Adrenal gland (tissue), 19 donors: ENCODE measurements at places on chromosomes 16 and 17. TPM values are rescaled to one million over a fixed set of nuclear protein-coding genes. Genes with fewer than 3 reads are reported as not detected.

GRCh38 chr17:37598145-37598544, 11.1 kb downstream of the SYNRG start:
- DNase-seq, result no peak

DNA sequence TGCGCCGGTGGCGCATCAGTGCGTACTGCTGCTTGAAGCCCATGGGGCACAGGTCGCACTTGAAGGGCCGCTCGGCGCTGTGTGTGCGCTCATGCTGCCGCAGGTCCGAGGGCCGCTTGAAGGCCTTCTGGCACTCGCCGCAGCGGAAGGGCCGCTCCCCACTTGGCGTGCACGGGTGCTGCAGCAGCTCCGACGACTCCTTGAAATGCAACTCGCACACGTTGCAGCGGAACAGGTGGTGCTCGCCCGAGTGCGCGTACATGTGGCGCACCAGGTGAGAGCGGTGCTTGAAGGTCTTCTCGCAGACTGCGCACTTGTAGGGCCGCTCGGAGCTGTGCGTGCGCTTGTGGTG, 3.3 kb downstream of the ZNF319 start:
- DNase-seq, result no peak

DNA sequence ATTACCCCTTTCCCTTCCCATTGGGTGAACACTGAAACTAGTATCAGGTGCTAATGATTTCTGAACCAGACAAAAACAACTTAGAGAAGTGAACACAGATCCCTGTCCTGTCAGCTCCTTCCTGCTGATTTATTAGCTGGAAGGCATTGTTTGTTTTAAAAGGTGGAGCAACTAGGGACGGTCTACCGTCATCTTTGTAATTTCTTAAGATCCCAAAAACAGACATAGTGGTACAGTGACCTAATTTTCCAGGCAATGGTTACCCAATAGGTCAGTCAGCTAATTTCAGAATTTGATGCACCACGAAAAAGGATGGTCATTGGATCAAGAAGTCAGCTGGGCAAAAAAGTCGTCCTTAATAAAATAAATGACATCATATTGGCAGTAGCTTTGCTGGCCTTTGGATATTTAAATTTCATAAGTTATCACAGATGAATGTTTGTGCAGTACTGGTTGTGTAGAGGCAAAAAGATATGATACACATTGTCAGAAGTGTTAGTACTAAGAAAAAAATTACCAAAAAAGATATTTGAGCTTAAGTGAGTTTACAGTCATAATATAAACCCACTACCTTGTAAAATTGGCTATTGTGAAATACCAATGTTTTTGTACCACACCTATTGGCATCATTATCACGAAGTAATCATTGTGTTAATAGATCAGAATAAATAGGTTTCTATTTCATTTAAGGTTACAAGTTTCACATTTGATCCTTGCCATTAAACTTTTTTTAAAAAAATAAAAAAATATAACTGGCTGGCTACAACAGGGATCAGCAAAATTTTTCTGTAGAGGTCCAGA, 27.2 kb upstream of the KCNJ16 start:
- no peak for DNase-seq

DNA sequence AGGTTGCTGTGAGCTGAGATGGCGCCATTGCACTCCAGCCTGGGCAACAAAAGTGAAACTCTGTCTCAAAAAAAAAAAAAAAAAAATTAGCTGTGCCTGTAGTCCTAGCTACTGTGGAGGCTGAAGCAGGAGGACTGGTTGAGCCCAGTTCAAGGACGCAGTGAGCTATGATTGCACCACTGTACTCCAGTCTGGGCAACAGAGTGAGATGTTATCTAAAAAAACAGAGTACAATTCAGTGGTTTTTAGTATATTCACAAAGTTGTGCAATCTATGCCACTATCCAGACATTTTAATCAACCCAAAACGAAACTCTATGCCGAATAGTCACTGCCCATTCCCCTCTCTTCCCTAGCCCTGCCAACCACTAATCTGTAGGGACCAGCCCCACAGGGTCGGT, 25.1 kb downstream of the C16orf54 start:
- DNase-seq, result no peak

- no peak for DNase-seq
Measured at GRCh38 chr16:84482951-84483881, 21.2 kb downstream of the MEAK7 start.

DNA sequence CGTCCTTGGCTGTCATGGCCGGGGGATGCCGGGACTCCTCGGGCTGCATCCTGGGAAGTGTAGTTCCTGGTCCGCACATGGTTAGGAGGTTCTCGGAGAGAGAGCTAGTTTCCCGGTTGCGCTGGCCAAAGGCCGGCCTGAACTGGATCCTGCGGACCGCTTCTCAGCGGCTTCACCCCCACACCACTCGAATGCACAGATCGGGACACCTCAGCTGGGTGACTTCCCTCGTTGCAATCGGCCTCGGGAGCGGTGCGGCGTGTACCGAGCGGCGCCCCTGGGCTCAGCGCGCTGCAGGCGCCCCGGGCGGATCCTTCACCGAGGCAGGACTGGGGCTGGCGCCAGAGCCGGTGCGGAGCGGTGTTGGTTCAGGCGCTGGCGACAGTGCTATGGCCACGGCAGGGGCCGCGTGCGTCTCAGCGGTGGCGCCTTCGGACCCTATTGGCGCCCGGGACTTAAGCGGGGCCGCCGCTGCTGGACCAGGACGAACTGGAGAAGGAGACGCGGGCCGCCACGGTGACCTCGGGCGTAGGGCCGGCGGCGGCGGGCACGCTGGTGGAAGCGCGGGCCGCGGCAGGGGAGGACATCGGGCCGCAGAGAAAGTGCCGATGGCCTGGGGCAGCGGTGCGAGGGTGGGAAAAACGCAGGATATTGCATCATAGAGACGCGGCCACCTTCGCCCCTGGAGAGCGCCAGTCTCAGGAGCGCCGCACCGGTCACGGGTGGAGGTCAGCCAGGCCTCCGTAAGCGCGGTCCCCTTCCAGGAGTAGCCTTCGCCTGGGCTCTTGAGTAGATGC, 11.4 kb downstream of the ZNF629 start:
- peak; percentile 82 for DNase-seq

Gene IL21R
- total RNA-seq, result 0.17 TPM

DNA sequence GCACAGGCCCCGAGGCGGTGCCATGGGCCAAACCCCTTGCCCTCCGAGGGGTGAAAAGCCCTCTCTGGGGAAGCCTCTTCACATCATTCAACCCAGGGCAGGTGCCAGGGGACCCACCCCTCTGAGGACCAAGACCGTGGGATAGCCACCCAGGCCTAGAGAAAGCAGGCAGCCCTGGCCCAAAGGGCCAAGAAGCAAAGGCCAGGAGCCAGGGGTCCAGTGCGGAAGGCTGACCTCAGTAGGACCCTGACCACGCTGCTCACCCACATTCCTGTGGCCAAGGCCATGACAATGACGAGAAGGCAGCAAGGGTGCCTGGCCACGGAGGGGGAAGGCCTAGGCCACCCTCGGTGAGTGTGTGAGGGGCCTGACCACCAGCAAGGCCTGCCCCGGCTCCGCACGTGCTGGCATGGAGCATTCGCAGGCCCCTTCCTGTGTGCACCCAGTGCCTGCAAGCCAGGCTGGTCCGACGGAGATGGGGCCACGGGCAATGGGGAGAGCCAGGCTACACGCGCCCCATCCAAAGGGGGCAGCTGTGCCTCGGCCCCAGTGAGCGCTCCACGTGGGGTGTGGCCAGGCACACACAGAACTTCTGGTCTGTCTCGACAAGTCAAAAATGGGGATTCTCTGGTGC, 24.5 kb upstream of the RASD1 start:
- DNase-seq, result no peak

DNA sequence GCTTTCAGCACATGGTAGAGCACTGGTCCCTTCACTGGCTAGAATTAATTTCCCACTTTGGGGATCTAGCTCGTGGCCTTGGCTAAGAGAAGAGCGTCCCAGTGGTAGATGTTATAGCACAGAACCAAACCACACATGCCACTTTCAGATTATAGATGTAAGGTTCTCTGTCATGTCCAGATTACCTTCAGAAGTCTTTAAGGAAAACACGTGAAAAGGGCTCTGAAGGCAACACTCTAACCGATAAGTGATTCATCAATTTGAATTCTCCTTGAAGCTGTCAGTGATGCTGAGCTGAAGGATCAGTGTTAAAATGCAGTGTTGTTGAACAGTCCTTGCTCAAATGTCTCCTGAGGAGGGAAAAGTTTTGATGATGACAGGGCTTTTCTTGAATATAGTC, 43.5 kb upstream of the VPS4A start:
- no peak for DNase-seq

- DNase-seq, result no peak
Measured at GRCh38 chr17:47193931-47194511, 4.9 kb upstream of the CDC27 start.

DNA sequence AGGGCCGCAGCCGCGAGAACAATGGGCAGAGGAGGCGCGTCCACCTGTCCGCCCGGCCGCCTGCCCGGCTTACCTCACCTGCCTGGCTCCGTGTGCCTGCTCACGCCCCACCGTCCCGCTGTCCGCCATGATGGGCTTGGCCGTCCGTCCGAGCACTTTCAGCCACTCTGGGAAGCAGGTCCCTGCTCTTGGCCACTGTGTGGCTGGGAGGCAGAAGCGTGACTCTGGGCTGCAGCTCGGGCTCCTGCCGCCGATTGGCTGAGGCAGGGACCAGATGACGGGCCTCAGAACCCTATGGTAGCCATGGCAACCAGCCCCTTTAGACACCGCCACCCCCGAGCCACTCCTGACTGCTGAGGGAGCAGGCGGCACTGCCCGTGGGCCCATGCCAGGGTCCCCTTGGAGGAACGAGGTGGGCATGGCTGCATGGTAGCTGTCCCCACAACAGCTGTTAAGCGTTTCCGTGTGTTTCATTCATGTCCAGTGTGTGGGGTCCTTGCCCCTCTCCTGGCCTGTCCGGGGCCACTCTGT, 8.9 kb upstream of the AXIN1 start:
- no peak for DNase-seq

DNA sequence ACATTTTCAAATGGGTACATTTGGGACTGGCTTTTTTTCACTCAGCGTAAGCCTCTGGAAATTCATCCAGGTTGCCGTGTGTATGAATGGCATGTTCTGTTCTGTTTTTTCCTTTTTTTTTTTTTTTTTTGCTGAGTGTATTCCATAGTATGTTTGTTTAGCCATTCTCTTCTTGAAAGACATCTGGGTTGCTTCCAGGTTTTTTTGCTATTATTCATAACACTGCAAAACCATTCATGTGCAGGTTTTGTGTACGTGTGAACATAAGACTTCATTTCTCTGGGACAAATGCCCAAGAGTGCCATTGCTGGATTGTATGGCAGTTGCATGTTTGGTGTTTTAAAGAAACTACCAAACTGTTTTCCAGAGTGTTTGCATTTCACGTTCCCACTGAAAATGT, 335.9 kb upstream of the TNRC6C start:
- DNase-seq, result no peak

DNA sequence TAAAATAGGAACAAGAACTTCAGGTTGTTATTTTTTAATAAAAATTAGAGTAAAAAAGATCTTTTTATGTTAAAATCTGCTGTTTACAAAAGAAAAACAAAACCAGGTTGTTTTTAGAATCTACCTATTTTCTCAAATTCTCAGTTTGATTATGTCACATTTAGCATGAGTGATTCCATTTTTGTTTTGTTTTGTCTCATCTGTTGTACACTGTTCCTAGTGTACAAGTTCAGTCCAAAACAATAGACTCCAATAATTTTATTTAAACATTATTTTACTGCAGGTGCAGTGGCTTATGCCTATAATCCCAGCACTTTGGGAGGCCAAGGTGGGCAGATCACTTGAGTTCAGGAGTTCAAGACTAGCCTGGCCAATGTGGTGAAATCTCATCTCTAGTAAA, 2142.7 kb downstream of the TP53TG3F start:
- no peak for DNase-seq

- DNase-seq, result no peak
Measured at GRCh38 chr17:81683208-81683583, 401 bp downstream of the ARL16 start.

Gene NKD1
- total RNA-seq, result 8.9 TPM

- peak; percentile 61 for DNase-seq
Measured at GRCh38 chr17:78359321-78359996, 418 bp downstream of the SOCS3 start.

- no peak for DNase-seq
Measured at GRCh38 chr17:17761894-17762743, 74.7 kb downstream of the SREBF1 start.

Gene SEC14L5
- total RNA-seq, result 0.83 TPM

DNA sequence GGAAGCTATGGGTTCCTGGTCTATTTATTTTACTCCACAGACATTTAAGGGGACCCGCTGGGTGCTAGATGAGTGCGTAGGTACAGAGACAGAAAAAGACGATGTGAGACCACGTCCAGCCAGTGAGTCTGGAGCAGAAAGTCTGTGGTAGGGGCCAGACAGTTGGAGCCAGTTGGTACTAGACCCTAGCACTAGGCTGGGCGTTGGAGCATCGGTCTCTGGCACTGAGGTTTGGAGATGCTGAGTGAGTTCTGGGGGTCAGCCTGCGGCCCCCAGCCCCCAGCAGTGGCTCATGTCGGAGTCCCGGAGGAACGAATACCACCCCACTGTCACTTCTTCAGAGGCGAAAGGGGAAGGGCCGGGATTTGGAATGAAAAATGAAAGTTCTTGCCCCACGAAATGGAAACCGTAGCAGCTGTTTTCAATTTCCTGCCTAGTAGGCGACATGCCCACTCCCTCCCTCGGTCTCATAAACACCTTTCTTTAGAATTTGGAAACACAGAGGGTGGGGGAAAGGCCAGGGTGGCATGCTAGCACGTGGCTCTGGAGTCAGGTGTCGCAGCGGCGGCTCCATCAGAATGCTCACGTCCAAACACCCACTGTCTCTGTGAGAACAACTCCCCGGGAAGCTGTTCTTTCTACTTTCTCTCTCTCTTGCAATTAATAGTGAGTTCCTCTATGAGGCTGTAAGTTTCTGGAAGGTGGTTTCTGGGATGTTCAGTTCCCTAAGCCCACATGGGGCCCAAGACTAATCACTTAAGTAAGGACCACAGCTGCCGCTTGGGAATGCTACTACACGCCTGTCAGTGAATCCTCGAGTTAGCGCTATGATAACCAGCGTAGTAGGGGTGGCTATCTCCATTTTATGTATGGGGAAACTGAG, 96.8 kb downstream of the IRF8 start:
- no peak for DNase-seq

- DNase-seq, result no peak
Measured at GRCh38 chr17:69516911-69517310, 102.4 kb downstream of the MAP2K6 start.

Gene DNAH17
- total RNA-seq, result not detected

DNA sequence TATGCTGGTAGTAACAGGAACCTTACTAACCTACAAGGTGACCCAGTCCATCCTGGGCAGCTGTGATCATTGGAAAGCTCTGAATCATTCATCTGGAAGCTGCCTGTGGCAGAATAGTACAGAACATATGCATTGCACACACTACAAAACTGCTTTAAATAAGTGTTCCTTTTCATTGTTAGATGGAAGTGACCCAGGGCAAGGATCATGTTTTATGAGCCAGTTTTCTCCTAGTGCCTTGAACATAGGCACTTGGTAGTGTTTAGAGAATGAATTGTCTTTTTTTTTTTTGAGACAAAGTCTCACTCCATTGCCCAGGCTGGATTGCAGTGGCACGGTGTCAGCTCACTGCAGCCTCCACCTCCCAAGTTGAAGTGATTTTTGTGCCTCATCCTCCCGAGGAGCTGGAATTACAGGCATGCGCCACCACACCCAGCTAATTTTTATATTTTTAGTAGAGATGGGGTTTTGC, 55.4 kb downstream of the TENT4B start:
- DNase-seq, result no peak

GRCh38 chr16:945271-946047, 25.3 kb downstream of the LMF1 start:
- no peak for DNase-seq

Gene POLR3E
- total RNA-seq, result 54.3 TPM
